Smooth muscle cell of the pulmonary artery (primary cell): ENCODE measurements at places on chromosomes 1 and 21. TPM values are rescaled to one million over a fixed set of nuclear protein-coding genes. Genes with fewer than 3 reads are reported as not detected.

ORC1 gene
- 0.99 and 1.4 TPM in 2 replicates for total RNA-seq

ALX3 gene
- not detected in 2 replicates for total RNA-seq

FCRL6 gene
- not detected in 2 replicates for total RNA-seq

HLX gene
- 4.9 and 10.6 TPM in 2 replicates for total RNA-seq

HTR6 gene
- 0.07 TPM in 1 of 2 replicates, not detected in the other for total RNA-seq

PLA2G5 gene
- total RNA-seq = 0.36 and 0.52 TPM in 2 replicates

ATP1A4 gene
- not detected in 2 replicates for total RNA-seq

LMX1A gene
- total RNA-seq = not detected in 2 replicates

SELE gene
- not detected in 2 replicates for total RNA-seq

SLC2A5 gene
- 3.7 and 25.9 TPM in 2 replicates for total RNA-seq

ACAP3 gene
- 37.3 and 39.8 TPM in 2 replicates for total RNA-seq
